ENCODE measurements at places on chromosomes 12 and 14.

DNA sequence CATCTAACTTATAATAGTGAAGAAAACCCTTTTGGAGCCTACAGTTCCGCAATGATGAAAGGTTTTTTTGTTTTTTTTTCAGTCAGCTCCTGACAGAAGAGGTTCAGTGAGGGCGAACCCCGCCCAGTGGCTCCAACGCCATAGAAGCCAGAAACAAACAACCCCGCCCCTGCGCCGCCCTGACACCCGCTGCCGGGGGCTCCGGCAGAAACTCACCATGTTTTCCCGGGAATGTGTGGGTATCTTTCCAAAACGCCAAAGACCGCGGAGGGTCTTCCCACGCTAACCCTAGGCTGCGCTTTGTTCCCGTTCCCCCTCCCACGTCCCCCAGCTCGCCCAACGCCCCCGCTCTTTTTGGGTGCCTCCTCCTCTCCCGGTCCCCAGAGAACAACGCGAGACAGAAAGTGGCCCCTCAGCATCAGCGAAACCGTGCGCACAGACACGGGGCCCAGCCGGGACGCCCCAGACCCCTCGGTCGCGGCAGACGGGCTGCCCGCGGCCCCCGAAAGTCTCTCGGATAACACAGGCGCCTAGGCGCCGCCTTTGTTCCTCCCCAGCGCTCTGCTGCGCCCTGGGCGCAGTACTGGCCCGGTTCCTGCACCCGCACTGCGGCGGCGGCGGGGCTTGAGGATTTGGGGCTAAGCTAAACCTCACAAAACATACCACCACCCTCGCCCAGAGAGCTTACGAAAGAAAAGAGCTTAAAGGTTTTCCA is 522 bp downstream of the TUBA1A start:
- peak; percentile 73 for DNase-seq

GRCh38 chr12:45257185-45257930 is 41.5 kb downstream of the ANO6 start:
- DNase-seq = no peak

GRCh38 chr14:92430686-92431085 is 82.9 kb upstream of the RIN3 start:
- DNase-seq = no peak

DNA sequence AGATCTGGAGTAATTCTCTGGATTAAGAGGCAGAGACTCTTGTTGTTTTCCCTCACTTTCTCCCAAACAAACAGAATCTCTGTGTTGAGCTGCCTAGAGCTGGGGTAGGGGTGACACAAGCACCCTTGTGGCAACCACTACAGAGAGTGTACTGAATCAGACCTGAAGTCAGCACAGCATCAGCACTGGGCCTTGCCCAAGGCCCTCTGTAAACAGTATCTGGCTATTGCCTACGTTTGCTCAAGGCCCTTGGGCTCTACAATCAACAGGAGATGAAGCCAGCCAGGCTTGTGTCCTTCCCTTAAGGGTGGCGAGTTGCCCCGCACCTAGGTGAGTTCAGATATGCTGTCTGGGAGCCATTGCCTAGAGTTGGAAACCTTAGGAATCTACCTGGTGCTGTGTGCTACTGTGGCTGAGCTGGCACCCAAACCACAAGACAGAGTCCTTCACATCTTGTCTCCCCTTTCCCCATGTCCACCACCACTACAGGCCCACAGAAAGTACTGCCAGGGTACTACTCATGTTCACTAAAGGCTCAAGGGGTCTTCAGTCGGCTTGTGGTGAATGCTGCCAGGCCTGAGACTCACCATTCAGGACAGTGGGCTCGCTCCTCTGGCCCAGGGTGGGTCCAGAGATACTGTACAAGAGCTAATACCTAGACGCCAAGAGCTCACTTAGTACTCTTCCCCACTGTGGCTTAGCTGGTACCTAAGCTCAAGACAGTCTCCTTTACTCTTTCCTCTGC is 206.8 kb downstream of the SYNE2 start:
- no peak for DNase-seq

DNA sequence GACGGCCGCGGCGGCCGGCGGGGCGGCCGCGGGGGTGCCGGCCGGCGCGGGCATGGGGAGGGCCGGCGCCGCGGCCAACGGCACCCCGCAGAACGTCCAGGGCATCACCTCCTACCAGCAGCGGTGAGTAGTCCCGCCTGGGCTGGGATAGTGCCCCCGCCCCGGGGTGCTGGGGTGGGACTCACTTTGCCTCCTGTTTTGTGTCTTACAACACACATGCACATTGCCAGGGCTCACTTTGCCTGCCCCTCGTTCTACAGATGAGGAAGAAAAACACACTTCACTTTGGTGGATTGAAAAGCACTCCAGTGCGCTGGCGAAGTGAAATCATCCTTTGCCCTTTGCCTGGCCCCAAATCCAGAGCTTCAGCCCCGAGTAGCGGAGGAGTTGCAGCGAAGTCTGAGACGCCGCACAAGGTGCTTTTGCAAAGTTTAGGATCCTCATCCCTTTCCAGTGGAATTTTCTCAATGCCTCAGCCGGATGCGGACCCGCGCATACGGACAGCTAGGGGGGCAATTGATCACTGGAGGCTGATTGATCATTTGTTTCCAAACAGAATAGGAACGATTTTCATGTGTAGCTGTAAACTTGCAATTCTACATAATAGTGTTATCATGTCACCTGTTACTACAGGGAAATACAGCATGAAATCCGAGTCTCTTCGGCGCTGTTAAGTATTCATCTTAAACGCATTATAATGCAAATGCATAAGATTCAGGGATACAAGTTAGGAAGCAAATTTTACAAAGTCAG is 3.6 kb upstream of the NPAS3 start:
- DNase-seq = peak; percentile 50
